ENCODE measurements at places on chromosomes 3 and 15.
A peak's percentile ranks its signal among the peaks of the same experiment; 100 is the strongest.

DNA sequence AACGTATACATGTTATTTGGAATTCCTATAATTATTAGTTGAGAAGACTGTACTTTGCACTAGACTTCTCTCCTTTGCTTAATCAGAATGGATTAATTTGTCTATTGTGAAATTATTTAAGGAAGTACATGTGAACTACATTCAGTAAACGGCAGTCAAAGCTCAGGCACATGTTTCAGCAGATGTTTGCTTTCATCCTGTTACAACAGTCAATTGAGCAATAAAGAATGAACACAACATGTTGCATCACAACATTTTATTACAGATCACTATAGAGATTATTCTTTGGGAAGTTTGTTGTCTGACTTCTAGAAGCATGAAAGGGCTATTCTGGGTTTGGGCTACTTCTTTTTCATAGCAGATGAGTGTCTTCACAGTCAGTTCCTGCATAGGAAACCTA, 39.2 kb downstream of the RAB27A start:
- no peak for DNase-seq

- no peak for DNase-seq
Observed at GRCh38 chr15:82846621-82847020, 37.2 kb downstream of the WHAMM start.

DNA sequence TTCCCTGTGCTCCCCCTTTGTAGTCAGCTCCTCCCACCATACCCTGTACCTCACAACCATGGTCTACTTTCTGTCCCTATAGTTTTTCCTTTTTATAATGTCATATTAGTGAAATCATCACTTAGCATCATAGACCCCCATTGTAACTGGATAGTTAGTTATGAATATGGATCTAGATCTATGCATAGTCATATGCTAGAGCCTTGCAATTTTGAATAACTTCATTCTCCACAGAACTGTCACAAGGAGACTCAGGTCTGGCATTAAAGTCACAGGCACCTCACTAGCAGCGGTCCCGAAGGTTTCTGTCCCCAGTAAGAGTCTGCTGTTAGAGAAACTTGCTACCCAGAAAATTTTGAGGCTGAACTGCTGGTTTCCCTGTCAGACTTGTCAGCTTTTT, 102.0 kb upstream of the NUDT16 start:
- no peak for DNase-seq

DNA sequence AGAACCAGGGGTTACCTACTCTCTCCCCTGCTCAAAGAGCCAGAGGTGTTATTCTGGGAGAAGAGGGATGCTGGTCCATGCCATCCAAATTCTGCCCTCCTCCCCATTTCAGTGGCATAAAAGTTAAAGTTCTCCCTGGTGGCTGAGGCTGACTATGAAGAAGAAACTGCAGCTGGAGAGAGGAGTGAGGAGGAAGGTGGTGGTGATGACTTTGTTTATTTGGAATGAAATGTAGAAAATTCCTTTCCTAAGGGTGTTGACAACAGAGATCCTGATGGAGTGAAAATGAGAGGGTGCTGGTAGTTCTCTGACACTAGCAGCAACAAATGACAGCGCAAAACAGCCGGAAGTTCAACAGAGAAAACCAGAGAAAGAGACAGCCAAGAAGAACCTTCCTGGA, 100.4 kb downstream of the PCCB start:
- no peak for DNase-seq

- DNase-seq, result no peak
Observed at GRCh38 chr15:37891766-37892368, 42.6 kb upstream of the TMCO5A start.

GRCh38 chr15:39204031-39204430, 376.8 kb upstream of the THBS1 start:
- no peak for DNase-seq

- DNase-seq, result no peak
Observed at GRCh38 chr3:24086617-24087404, 141.7 kb downstream of the NR1D2 start.

DNA sequence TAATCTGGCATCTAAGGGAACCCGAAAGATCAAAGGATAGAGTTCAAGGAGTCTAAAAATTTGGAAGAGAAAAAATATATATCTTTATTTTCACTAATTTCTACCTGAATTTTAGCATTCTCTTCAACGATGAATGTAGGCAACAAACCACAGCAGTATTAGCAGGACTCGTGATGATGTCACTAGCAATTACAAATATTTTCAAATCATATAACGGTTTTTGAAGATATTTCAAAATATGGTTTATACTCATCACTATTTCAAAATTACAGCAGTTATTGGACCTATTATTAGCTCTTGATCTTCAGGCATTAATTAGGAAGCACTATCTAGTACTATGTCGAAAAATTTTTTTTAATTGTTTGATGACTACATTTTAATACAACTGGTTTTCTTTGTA, 27.0 kb upstream of the ANKDD1A start:
- no peak for DNase-seq

DNA sequence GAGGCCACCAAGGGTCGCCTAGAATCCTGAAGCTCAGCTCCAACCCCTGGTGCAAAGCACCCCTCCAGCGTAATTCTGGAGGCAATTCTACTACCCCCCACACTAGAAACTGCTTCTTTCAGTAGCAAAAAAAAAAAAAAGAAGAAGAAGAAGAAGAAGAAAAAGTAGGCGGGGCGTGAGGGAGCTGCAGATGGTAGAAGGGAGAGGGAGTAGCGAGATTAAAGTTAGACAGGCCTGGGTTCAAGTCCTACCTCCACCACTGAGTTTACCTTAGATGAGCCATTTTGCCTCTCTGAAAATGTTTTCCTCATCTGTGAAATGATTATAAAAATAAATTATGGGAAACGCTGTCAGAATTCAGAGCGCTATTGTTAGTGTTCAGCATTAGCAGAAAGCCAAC, 913 bp downstream of the FAM174B start:
- DNase-seq, result no peak

DNA sequence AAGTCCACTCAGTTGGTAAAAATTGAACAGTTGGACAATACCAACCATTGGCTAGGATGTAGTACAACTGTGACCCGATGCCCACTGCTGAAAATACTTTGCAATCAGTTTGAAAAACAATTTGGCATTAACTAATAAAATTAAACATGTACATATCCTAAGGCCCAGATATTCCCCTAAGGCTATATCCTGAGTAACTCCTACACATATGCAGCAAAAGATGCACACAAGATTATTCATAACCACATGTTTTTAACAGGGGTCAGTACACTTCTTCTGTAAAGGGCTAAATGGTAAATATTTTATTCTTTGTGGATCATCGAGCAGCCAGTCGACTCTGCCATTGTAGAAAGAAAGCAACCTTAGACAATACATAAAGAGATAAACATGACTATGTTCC, 116.3 kb downstream of the MEX3B start:
- no peak for DNase-seq

DNA sequence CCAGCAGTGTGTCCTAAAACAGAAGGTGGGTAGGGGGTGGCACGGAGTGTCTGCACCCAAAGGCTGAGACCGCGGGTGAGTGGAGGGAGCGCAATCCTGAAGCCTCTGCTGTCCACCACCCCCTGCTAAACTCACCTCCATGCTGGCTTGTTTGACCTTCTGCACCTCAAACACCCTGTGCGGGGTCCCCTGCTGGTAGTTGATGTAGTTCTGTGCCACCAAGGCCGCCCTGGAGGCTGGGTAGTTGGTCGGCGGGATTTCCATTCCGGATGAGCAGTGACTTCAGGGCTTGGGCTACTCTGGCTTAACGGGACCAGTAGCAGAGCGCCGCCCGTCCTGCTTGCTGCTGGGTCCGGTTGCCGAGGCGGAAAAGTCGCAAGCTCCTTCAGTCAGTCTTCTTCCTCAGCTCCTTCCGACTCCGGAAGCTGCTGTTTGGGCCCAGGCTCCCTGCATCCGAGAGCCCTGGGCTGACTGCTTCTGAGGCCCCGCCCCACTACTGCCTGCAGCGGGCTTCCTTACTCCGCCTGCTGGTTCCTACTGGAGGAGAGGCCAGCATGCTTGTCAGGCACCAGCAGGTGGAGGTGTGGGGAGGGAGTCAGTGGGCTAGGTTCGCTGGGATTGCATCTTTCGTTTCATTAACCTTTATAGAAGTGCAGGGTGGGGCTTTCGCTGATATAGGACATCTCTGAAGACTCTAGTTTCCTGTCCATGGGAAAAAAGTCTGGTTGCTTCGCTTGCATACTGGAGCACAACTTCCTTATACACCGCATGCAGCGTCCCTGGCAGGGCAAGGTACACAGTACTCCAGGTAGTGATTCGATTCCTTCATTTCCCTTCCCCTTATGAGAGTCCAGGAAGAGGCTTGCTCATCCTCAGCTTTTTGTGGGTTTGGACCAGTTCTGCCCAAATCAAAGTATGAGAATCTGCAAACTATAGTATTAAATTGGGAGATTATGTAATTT, at the start of gene LXN:
Gene LXN, minus strand, starts transcription at position 434 of the 962 bp plus-strand sequence. Its CDS starts 170 bp downstream, at position 264.
- peak; percentile 90 for DNase-seq

All from kidney (tissue), 22 donors.